Transverse colon (tissue), 4 donors: ENCODE measurements at places on chromosomes 16 and 17. TPM values are rescaled to one million over a fixed set of nuclear protein-coding genes. Genes with fewer than 3 reads are reported as not detected.

CHST6 gene
- total RNA-seq = 1.7 TPM

CACNB1 gene
- total RNA-seq = 10.7 TPM

GRCh38 chr16:85330006-85330693 is 217.9 kb upstream of the CIBAR2 start:
- H3K4me3 ChIP-seq = no peak overlapping the region
- H3K27me3 ChIP-seq = no peaks in the 10 kb centered on the region
- H3K27ac ChIP-seq = peak overlapping the region; percentile 69
- peaks cover 60% of the 10 kb centered on the region for H3K4me1 ChIP-seq
- no peak for DNase-seq
- H3K36me3 ChIP-seq = no peaks in the 10 kb centered on the region

DNA sequence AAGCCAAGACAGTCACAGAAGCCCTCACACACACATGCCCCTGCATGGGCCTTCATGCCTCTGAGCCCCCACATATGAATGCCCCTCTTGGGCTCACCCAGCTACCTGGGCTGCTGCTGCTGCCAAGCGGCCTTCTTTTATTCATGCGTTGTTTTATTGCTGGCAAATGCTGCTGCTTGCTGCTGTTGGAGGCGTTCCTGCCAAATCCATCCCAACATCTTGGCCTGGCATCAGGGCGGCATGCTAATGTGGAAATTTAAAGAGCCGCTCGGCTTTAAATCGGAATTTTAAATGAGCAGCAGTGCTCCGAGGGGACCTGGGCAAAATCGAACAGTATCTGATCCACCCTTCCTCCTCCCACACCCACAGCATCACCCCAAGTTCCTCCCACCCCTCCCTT is 39.0 kb downstream of the NEUROD2 start:
- DNase-seq = no peak
- H3K36me3 ChIP-seq = no peaks in the 10 kb centered on the region

- H3K4me3 ChIP-seq = no peak overlapping the region
- no peaks in the 10 kb centered on the region for H3K27me3 ChIP-seq
- no peaks in the 10 kb centered on the region for H3K4me1 ChIP-seq
- H3K36me3 ChIP-seq = peaks cover 31% of the 10 kb centered on the region
- no peak for DNase-seq
- H3K27ac ChIP-seq = no peak overlapping the region
Observed at GRCh38 chr17:80395402-80396151, 19.4 kb upstream of the ENDOV start.
